ENCODE measurements at places on chromosomes 4 and X.

GRCh38 chr4:140556372-140557085 lies 12.2 kb downstream of the UCP1 start:
- DNase-seq: peak; percentile 22

GRCh38 chr4:87414816-87415215 lies 7.6 kb upstream of the NUDT9 start:
- DNase-seq: no peak

DNA sequence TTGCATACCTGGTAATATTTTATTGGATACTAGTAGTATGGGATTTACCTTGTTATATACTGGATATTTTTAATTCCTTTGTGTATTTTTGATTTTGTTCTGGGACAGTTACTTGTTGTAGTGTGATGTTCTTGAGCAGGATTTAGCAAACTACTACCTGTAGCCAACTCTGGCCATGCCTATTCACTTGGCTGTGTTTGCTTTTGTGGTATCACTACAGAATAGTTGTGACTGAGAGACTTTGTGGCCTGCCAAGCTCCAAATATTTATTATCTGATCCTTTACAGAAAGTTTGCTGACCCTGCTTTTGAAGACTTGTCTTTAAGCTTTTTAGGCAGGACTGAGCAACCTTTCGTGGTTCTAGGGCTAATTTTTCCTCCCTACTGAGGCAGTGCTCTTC lies 17.8 kb downstream of the ZCCHC4 start:
- DNase-seq: no peak

- no peak for DNase-seq
These were observed 469 bp downstream of the IRS4 start for GRCh38 chrX:108735679-108736508.

GRCh38 chrX:9906919-9907318 lies 60.2 kb upstream of the CLDN34 start:
- no peak for DNase-seq

- DNase-seq: no peak
These were observed 1.2 kb downstream of the RAP1GDS1 start for GRCh38 chr4:98262431-98262830.

DNA sequence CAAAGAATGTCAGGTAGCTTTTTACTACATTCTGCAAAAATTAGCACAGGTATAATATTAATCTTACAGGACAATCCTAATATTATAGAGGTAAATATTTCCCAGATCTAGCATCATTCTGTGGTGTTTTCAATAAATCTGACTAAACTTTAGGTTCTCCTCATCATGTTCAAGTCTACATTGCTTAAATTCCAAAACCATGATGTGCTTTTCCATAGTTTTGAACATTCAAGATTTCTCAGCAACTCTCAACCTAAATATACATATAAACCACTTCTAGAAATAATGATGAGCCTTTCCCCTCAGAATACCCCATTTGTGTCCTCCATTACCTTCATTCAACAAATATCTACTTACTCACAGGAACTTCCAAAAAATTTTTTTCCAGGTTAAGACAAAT lies 23.1 kb downstream of the EIF4E start:
- no peak for DNase-seq
